ENCODE measurements at places on chromosomes 11 and 22.

DNA sequence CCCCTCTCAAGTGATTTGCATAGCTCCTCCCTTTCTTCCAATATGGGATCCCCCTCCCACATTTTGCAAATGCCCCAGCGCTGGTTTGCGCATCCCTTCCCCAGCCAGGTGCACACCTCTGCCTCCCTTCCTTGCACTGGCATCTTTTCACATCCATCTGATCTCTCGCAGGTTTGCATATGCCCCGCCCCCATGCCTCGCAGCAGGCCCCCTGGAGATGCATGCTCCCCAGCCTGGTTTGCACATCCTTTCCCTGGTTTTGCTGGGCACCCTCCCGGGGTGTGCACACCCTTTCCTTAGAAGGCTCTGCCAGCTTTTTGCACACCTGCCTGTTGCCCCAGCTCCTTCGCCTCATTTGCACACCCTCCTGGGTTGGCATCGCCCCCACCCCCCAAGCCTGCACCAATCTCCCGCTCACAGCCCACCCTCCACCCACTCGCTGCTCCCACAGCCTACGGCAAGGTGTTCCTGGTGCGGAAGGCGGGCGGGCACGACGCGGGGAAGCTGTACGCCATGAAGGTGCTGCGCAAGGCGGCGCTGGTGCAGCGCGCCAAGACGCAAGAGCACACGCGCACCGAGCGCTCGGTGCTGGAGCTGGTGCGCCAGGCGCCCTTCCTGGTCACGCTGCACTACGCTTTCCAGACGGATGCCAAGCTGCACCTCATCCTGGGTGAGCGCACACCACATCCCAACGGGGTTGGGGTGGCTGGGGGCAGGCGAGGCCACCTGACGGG, 917 bp downstream of the RPS6KA4 start:
- DNase-seq: no peak

DNA sequence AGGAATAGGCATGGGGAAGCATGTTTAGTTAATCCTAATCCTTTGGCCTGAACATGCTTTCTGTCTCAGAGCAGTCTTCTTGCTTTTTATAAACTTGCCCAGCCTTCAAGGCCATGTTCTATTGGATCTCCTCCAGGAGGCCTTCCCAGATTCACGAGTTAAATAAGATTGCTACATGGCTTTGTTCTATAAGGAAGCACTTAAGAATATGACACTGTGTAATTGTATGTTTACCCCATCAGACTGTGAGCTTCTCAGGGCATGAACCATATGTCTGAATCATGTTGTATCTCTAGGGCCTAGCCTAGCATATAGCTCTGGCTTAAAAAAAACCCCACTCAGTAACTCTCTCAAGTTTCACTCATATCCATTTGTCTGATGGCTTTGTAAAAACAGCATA, 26.4 kb upstream of the UCP3 start:
- no peak for DNase-seq

DNA sequence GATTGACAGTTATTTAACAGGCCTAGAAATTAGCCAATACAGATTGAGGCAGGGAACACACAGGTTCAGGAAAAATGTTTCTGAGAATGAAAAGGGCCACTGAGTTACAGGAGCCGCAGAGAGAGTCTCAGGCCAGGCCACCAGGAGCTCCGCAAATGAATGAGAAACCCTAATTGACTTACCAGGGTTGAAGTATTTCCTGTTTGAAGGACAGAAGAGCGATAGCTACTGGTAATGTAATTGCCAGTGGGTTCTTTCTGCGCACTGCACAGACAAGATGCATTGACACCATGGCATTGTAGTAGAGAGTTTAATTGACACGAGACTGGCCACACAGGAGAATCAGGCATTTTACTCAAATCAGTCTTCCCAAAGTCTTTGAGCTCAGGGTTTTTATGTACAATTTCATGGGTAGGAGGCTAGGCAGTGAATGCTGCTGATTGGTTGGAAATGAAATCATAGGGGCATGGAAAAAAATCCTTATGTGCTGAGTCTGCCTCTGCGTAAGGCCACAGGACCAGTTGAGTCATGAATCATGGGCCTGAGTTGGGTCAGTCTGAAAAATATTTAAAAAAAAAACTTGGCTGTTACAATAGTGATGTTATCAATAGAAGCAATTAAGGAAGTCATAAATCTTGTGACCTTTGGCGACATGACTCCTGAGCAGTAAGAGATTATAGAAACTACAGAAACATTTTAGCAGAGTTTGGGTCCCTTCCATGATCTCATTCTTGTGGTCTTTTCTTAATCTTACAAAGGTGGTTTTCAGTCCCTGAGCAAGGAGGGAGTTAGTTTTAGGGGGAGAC, 203.8 kb downstream of the CASP12 start:
- no peak for DNase-seq

- DNase-seq: no peak
These were observed 96.4 kb upstream of the B3GAT1 start for GRCh38 chr11:134508219-134508990.

GRCh38 chr11:14644226-14645014, 816 bp downstream of the PDE3B start:
- no peak for DNase-seq

DNA sequence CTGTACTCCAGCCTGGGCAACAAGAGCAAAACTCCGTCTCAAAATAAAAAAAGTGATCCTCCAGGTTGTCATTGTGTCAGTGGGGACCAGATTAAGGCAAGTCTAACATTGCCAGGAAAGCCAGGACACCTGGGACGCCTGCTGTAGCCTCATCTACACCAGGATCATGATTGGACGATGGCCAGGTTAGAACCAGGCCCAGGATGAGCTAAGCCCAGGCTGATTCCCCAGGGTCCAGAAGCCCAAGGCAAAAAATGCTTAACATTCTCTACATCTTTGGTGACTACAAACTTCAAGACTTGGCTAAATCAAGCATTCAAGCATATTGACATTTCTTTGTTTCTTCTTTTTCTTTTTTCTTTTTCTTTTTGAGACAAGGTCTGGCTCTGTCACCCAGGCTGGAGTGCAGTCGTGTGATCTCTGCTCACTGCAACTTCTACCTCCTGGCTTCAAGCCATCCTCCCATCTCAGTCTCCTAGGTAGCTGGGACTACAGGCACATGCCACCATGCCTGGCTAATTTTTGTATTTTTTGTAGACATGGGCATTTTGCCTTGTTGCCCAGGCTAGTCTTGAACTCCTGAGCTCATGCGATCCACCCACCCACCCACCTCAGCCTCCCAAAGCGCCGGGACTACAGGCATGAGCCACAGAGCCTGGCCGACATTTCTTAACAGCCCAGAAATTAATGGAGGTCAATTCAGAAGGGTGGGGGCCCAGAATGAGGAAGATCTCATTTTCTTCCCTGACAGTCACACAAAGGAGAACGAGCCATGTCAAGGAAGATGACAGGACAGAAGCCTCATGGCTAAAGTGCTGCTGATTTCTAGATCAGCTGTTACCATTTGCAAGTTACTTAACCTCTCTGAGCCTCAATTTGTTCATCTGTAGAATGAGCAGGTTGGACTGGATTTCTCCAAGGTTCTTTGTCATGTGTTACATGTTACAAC, 12.5 kb upstream of the PTPRJ start:
- no peak for DNase-seq

GRCh38 chr11:69078930-69079605, 30.3 kb downstream of the TPCN2 start:
- no peak for DNase-seq

DNA sequence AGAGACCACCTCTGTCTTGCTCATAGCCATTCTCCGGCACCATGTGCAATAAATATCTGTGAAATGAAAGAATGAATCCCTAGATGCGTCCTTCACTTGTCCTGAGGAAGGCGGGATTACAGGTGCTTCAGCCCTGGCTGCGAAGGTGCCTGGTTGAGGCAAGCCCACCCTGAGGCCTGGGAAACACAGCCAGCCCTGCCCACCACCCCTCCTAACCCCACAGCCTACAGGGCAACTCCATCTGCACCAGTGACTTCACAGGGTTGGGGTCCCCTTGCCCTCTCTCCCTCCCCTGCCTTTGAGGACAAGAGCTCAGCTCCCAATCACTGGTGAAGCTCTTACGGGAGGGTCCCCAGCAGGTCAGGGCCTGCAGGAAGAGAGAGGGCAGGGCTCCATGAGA, 17.5 kb upstream of the SCGB1A1 start:
- DNase-seq: no peak

DNA sequence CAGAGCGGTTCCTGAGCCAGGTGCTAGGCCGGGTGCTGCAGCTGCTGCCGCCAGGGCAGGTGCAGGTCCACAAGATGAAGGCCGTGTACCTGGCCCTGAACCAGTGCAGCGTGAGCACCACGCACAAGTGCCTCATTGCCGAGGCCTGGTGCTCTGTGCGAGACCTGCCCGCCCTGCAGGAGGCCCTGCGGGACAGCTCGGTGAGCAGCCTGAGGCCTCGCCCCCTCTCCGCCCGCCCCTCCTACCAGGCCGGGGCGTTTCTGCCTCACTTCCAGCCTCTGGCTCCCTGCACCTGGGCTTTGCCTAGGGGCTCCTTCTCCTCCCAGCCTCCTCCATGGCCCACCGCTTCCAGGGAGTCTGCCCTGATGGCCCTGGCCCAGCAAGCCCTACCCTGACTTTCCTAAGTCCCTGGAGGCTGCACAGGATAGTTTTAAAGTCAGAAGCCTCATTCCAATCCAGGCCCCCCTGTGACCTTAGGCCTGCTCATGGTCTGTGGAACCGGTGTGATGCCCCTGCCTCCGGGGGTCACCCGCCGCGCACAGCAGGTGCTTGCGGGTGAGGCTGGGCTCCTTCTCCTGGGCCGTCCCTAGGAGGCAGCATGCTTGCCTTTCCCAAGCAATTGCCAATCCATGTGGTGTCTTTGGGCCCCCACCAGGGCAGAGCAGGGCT, 5.5 kb downstream of the TCIRG1 start:
- DNase-seq: no peak

GRCh38 chr11:110529043-110529442, 99.3 kb downstream of the FDX1 start:
- DNase-seq: no peak

DNA sequence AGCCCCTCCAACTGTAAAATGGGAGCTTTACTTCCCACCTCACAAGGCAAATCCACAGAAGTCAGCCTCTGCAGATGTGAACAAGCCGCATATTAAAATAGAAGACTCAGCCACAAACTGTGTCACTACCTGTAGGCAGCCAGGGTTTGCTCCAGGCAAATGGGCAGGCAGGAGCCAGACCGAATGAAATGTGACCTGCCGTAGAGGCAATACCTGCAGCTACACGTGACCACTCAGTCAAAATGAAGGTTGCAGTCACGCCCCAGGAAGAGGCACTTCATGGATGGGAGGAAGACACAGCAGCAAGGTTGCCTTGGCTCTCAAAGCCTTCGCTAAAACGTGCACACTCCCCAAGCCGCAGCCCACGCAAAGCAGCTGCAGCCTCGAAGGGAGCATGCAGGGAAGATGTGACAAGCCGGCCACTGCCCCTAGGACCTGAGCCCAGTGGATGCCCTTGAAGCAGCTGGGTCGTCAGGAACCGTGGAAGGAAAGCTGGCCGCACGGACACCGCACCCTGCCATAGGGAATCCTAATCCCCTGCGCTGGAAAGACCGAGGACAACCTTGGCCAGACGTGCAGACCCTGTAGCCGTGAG, 53.1 kb downstream of the SHANK2 start:
- DNase-seq: no peak

GRCh38 chr11:76054330-76054729, 152.0 kb downstream of the WNT11 start:
- no peak for DNase-seq

DNA sequence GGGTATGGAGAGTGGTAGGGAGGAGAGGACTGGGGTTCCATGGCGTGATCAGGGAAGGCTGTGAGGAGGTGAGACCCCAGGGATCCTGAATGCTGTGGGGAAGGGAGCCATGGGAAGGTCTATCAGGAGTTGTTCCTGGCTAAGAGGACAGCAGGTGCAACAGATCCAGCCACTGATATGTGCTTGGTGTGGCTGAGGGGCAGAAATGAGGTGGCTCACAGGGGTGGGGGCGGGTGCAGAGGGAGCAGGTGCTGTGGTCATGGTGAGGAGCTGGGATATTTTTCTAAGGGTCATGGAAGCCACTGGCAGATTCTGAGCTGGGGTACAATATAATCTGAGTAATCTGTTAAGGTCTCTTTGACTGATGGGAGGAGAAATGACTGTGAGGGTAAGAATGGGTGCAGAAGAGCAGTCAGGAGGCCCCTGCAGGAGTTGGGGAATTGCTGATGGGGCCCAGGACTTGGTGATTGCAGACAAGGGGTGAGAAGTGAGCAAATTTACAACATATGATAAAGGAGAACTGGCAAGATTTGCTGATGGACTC, 31.3 kb upstream of the DMC1 start:
- no peak for DNase-seq

DNA sequence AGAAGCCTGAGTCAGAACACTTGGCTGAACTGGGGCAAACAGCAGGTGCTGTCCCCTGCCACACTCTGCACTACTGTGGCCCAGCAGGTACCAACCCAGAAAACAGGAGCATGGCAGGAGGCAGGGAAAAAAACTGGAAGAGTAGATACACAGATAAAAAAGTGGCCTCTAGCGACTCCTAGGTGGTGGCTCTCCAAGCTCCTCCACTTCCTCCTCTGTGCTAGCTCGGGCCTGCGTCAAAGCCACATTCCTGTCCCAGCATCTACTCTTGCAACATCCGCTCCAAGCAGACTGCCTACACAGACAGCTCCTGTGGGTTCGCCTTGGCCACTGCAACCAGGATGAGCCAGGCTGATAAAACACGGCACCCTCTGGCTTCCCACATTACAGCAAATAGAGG, 6.9 kb downstream of the OR8B12 start:
- DNase-seq: no peak

- DNase-seq: no peak
These were observed 91.1 kb downstream of the MYO18B start for GRCh38 chr22:25833091-25833490.

DNA sequence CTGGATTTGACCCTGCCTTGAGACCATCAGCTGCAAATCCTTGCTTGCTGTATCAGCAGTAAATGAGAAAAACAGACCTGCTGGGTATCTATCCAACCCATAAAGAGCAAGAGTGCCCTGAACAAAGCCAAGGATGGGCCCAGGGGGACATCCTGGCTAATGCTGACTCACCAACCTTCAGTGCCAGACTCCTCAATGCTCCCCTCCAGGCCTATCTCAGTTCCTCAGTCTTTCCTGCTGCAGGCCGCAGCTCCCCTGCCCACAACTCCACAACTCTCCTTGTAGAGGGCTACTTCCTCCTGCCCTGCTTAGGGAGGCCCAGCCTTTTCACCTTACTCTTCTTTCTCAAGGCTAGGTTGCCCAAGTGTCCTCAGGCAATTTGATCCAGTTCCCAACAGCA, 2.6 kb downstream of the LAMTOR1 start:
- DNase-seq: no peak

- no peak for DNase-seq
These were observed 196.9 kb downstream of the TBC1D22A start for GRCh38 chr22:46959369-46959768.

Data from SW 1271 (cell line).